ENCODE measurements at places on chromosomes 11 and 22. TPM values are rescaled to one million over a fixed set of nuclear protein-coding genes. Genes with fewer than 3 reads are reported as not detected.

Gene PRR33
- total RNA-seq: not detected

Gene NXPE2
- total RNA-seq: not detected

Gene PLAAT2
- not detected for total RNA-seq

Gene RCOR2
- 10.2 TPM for total RNA-seq

Gene C11orf68
- 84.7 TPM for total RNA-seq

Gene MISFA
- total RNA-seq: 5.0 TPM

Gene MAJIN
- total RNA-seq: not detected

Gene KIAA0930
- 42.5 TPM for total RNA-seq

Gene LRRC74B
- total RNA-seq: not detected

Gene ASCC2
- 52.0 TPM for total RNA-seq

Gene DLG2
- 4.2 TPM for total RNA-seq

Gene MMP7
- total RNA-seq: 2.7 TPM

Gene LMNTD2
- total RNA-seq: 21.8 TPM

Gene TRIM48
- total RNA-seq: not detected

Gene DAGLA
- 6.4 TPM for total RNA-seq

Gene OR5J2
- total RNA-seq: not detected

Gene NXPE4
- total RNA-seq: not detected

Gene TUBA8
- 1.3 TPM for total RNA-seq

Gene CDC42BPG
- 4.1 TPM for total RNA-seq

Gene PISD
- 33.8 TPM for total RNA-seq

Gene ADM2
- total RNA-seq: 3.9 TPM

Gene ALDH3B1
- total RNA-seq: 18.3 TPM

Gene KIRREL3
- total RNA-seq: 0.36 TPM

Gene KCNE3
- 0.15 TPM for total RNA-seq

Gene ARHGAP8
- 9.2 TPM for total RNA-seq

Gene RNF215
- total RNA-seq: 35.8 TPM

Gene VPS26B
- 69.4 TPM for total RNA-seq

Gene PMM1
- total RNA-seq: 30.5 TPM

Gene TEX54
- not detected for total RNA-seq

Gene P2RX6
- 0.46 TPM for total RNA-seq

Gene C11orf87
- not detected for total RNA-seq

Gene APOA1
- total RNA-seq: 1.7 TPM

Gene GLYAT
- not detected for total RNA-seq

Gene SPINDOC
- 59.1 TPM for total RNA-seq

Gene CASP5
- not detected for total RNA-seq

Gene NLRP14
- total RNA-seq: 0.08 TPM

Gene BET1L
- total RNA-seq: 89.0 TPM

Gene OR51I1
- not detected for total RNA-seq

Gene IGSF9B
- 2.2 TPM for total RNA-seq

Data from Panc1 (cell line).